ENCODE measurements at places on chromosomes 2 and 18.

DNA sequence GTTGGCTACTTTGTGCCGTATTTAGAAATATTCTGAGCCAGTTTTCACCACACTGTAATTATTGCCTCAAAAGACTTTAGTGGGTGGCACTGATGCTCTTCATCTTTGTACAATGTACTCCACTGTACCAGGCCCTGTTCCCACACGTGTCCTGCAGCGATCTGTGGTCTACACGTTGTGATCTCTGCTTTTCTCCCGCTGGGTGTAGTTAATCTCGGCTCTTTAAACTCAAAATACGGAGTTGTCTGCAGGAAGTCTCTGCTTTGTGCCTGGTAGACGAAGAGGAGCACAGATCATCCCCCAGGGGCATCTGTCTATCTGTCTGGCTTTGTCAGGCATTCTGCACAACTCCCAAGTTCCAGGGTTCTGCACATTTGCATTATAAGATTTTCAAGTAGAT lies 12.1 kb upstream of the GREB1 start:
- no peak for DNase-seq

GRCh38 chr18:48445540-48445939 lies 36.4 kb upstream of the ZBTB7C start:
- DNase-seq = peak; percentile 60

GRCh38 chr2:239363946-239364637 lies 36.7 kb downstream of the HDAC4 start:
- DNase-seq = no peak

DNA sequence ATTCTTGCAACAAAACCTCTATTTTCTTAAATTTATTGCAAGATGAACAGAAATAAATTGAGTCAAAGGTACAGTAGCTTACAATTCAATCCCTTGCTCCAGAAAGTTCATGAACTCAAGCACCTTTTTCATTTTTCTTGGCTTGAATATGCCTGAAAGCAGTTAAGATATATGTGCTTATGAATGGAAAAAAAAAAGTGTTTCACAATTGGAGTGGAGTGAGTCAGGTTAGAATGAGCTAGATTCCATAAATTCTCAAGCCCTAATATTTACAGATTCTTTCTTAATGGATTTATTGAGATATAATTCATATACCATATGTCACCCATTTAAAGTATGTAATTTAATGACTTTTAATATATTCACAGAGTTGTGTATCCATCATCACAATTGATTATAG lies 39.6 kb upstream of the NEMP2 start:
- no peak for DNase-seq

DNA sequence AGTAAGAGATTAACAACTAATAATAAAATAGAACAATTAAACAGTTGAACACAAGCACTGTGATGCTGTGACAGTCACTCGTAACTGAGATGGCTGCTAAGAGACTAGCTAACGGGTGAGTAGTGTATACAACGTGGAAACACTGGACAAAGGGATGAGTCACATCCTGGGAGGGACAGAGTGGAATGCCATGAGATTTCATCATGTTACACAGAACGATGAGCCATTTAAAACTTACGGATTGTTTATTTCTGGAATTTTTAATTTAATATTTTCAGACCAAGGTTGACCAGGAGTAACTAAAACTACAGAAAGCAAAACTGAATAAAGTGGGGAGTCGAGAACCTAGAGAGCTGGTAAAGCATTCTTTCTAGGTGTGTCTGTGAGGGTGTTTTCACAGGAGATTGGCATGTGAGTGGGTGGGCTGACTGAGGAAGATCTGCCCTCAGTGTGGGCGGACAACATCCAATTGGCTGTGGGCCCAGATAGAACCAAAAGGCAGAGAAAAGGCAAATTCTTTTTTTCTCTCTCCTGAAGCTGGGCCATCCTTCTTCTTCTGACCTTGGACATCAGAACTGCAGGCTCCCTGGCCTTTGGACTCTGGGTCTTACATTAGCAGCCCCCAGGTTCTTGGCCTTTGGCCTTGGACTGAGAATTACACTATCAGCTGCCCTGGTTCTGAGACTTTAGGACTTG lies 14.6 kb downstream of the TMSB10 start:
- DNase-seq = no peak

- no peak for DNase-seq
Measured at GRCh38 chr2:129722306-129723019, 257.0 kb upstream of the RAB6C start.

DNA sequence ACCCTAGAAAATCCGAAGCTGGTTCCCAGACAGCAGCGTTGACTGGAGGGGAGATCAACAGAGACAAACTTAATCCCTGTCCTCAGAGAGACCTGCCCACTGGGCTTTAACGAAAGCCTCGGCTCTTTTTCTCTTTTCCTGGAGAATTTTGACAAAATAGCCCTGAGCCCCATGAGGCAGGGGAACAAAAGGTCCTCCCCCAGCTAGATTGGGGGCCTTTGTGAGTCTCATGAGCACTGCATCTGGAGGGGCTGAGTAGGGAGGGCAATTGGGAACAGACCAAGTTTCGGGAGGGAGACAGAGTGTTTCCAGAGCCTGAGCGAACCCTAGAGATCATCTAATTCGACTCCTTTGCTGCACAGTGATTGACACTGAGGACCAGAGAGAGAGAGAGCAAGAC lies 123.9 kb upstream of the HAAO start:
- no peak for DNase-seq

DNA sequence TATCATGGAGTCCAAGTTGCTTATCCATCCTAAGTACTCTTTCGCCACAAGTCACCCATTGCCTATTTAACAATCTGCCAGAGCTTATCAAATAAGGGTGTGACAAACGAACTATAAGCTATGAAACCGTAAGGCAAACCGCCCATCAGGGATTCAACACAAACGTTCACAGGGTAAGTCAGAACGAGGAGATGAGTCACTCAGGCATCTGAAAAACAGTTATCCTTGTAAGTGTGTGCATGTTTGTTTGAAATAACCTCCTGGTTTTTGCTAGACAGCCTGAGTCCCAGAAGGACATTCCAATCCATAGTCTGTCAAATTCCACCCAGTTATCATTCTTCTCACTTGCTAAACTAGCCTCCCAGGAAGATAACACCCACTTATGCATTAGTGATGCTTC lies 299.1 kb downstream of the PAX3 start:
- DNase-seq = no peak

DNA sequence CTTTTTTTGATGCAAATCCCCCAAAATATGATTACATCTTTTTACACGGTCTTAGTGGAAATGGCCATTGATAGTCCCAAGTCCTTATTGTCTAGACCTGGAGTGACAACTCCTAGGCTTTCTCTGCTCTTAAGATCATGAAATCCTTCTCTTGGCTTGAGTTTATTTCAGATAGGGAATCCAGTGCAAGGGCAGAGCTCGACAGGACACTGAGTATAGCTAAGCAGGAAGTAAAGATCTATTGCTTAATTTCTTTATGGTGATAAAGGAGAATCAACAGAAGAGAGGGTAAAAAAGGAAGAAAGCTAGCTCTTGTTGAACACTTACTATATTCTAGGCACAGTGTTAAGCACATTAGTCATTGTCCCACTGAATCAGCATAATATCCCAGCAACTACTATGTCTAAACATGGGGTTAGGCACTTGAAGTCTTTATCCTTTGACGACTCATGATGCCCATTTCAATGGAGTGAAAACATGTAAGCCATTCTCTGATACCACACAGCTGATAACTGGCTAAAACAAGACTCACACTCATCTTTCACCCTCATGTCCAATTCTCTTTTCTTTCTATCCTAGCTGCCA lies 74.1 kb upstream of the LRATD1 start:
- DNase-seq = no peak

DNA sequence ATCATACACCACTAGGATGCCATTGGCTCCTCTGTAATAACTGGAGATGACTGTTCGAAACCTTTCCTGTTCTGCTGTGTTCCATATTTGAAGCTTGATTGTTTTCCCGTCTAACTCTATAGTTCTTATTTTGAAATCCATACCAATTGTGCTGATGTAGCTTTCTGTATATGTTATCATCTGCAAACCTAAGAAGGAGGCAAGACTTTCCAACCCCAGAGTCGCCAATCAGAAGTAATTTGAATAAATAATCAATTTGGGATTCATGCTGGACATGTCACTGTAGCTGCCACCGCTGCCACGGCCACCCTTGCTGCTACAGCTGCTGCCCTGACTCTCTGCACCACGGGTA lies 20.7 kb downstream of the STAT1 start:
- DNase-seq = no peak

- DNase-seq = no peak
Measured at GRCh38 chr2:88834866-88835265, 143.4 kb downstream of the RPIA start.

GRCh38 chr18:77065221-77065981 lies 67.2 kb downstream of the MBP start:
- no peak for DNase-seq

DNA sequence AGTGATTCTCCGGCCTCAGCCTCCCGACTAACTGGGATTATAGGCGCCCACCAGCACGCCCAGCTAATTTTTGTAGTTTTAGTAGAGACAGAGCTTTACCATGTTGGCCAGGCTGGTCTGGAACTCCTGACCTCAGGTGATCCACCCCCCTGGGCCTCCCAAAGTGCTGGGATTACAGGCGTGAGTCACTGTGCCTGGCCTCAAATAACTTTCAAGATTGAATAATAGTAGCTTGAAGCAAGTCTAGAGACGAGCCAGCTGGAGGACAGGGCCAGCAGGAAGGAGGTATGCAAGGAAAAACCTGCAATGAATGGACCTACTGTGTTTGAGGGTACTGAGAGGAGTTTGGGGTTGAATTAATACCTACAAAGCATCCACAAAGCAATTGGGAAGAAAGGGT lies 87.5 kb downstream of the MSH2 start:
- no peak for DNase-seq

GRCh38 chr18:73315381-73315780 lies 447.6 kb upstream of the NETO1 start:
- no peak for DNase-seq

GRCh38 chr2:162908567-162908966 lies 70.0 kb upstream of the KCNH7 start:
- no peak for DNase-seq

DNA sequence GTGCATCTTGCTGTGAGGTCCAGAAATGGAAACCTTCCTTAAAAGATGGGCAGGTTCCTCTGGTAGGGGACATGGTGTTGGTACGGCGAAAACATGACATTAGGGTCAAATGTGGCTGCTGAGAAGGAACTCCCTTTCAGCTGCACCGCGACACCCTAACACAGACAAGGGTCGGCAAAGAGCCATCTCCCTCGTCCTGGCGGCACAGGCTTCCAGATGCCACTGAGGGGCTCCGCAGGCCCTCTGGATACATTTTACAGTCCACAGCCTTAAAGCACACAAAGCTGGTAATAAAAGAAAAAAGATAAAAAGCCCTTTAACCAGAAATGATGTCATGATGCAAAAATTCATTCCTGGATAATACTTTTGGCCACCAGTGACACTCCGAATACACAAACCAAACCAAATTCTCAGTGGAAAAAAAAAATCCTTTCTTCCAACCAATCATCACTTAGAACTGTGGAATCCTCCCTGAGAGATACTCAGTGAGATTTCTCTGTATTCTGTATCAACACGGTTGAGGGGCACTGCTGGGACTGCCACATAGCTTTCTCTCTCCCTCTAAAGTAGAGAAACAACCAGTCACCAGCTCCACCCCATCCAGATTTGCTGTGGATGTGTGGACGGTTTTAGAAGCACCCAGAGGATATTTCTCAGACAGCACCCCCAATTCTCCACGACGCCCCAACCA lies 174.8 kb downstream of the HDAC4 start:
- DNase-seq = no peak

DNA sequence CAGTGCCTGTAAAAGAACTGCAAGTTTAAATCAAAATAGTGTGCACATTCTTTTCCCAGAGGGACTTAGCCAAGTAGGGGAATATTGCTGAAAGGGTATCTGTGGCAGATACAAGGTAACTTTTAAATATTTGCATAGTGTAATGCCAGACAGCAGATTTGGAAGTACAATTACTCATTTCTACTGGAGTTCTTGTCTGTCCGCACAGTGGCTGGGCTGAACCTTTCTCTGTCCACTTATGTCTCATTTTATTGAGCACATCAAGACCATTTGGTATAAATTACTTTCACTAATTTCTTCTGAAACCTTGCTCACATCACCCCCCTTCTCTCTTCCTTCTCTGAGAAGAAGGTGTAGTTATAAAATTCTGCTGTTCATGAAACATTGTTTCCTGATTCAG lies 271.3 kb downstream of the THSD7B start:
- no peak for DNase-seq
